ENCODE measurements at places on chromosomes 7 and 10.

GRCh38 chr10:60086421-60086820 is 180.1 kb upstream of the CCDC6 start:
- DNase-seq = no peak

GRCh38 chr10:70769121-70769520 is 16.1 kb downstream of the TBATA start:
- no peak for DNase-seq

GRCh38 chr7:130956417-130957136 is 222.6 kb upstream of the KLF14 start:
- no peak for DNase-seq

- no peak for DNase-seq
These were observed 50.3 kb downstream of the CSTF2T start for GRCh38 chr10:51649064-51649463.

DNA sequence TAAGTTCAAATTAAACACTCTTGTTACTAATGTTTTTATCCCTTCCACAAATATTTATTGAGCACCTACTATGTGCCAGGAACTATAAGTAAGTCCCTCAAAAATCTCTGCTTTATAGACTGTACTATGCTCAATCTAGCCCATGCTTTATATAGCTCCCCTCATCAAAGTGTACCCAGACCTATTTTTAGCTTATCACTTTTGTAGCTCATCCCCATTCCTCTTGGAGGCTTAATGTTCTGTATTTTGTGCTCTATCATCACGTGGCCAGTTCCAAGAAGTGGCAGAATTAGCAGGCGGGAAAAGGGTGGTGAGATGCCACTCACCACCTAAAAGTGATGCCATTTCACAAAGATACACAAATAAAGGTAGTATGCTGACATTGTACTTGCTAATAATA is 138.1 kb upstream of the BET1 start:
- no peak for DNase-seq

GRCh38 chr7:25750744-25751508 is 401.1 kb upstream of the NFE2L3 start:
- no peak for DNase-seq

DNA sequence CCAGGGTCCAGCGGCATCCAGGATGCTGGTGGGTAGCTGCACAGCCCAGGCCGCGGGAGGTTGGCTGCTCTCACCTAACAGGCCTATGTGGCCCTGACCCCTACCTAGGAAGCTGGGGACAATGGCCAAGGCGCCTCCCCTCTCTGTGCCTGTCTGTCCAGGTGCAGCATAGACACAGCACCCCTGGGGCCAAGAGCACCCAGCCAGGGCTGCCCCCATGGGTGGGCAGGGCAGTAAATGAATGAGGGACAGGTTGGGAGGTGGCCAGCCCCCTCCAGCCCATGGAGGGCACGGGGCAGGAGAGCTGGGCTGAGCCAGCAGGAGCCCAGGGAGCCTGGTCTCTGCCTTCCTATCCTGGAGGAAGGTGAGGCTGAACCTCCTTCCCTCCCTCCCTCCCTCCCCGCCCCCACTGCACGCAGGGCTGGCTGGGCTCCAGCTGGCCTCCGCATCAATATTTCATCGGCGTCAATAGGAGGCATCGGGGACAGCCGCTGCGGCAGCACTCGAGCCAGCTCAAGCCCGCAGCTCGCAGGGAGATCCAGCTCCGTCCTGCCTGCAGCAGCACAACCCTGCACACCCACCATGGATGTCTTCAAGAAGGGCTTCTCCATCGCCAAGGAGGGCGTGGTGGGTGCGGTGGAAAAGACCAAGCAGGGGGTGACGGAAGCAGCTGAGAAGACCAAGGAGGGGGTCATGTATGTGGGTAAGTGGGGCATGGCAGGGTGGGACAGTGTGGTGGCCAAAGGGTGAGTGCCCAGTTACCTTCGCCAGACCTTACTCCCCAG is at the start of gene SNCG:
TSS of gene SNCG (plus strand) at position 484 of the 785 bp plus-strand sequence. CDS start at position 583, 99 bp downstream.
- DNase-seq = no peak

GRCh38 chr7:76066716-76067503 is 19.0 kb downstream of the MDH2 start:
- no peak for DNase-seq

DNA sequence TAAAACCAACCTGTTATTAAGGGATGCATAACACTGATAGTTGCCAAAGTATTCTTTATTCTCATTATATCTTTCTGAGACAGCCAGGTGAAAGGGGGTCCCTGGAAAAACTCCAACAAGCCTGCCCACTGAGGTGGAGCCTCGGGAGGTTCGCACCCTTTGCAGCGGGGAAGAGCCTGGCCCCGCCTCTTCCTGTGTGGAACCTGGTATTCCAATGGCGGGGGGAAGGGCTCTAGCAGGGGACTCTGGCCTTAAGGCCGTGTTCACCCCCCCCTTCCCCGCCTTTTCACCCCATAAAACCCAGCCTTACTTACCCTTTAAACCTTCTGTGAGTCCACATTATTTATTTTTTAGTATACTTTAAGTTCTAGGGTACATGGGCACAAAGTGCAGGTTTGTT is 62.4 kb upstream of the PDK4 start:
- no peak for DNase-seq

GRCh38 chr10:35341521-35341920 is 5.2 kb downstream of the CCNY start:
- DNase-seq = no peak

- DNase-seq = peak; percentile 91
These were observed at the start of gene BMPR1A for GRCh38 chr10:86756511-86757112. Gene BMPR1A, plus strand, starts transcription at chr10:86756619. Its CDS starts 119,400 bp downstream, at chr10:86876019.

GRCh38 chr10:14952851-14953423 is 959 bp downstream of the DCLRE1C start:
- no peak for DNase-seq

DNA sequence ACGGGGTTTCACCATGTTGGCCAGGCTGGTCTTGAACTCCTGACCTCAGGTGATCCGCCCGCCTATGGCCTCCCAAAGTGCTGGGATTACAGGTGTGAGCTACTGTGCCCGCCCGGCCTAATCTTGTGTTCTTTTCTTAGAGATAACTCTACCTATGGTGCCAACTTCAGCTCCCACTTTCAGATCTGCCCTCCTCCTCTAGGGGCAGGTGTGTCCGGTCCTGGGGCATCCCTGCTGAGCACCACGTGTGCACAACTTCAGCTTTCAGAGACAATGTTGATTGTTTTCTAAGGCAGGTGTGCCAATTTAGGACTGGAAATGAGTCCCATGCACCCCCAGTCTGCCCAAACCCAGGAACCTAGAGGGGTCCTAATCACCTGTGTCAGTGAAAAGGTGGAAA is 18.5 kb upstream of the FXYD4 start:
- no peak for DNase-seq

- no peak for DNase-seq
These were observed 74.6 kb downstream of the ORC5 start for GRCh38 chr7:104133238-104133637.

DNA sequence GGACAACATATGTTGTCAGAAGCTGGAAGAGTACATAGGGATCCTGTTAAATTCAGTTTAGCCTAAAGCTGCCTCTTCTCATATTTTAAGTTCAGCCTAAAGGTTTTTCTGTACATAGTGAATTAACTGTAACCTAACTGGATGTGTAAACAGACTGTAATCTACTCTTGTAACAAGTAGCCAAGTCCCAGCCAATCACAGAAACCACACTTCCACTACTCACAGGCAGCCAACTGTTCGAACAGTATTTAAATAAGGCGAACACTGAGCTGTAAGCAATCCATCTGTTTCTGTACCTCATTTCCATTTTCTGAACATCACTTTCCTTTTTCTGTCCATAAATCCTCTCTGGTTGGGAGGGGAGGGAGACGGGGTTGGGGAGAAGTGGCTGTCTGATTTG is 15.0 kb upstream of the STN1 start:
- no peak for DNase-seq

DNA sequence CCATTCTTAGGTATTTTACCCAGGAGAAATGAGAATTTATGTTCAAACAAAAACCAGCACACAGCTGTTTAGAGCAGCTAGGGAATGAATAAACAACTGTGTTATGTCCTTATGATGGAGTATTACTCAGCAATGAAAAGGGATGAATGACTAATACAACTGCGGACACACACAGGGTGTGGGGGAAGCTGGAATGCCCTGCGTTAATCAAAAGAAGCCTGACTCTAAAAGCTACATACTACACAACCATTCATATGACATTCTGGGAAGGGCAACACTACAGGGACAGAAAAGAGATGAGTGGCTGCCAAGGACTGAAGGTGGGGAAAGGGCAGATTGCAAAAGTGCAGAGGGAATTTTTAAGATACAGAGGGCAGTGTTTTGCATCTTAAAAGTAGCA is 64.0 kb downstream of the DLG5 start:
- DNase-seq = no peak

GRCh38 chr10:49361735-49362568 is 33.9 kb downstream of the DRGX start:
- DNase-seq = no peak

GRCh38 chr10:36888925-36889573 is 236.3 kb upstream of the ANKRD30A start:
- no peak for DNase-seq

DNA sequence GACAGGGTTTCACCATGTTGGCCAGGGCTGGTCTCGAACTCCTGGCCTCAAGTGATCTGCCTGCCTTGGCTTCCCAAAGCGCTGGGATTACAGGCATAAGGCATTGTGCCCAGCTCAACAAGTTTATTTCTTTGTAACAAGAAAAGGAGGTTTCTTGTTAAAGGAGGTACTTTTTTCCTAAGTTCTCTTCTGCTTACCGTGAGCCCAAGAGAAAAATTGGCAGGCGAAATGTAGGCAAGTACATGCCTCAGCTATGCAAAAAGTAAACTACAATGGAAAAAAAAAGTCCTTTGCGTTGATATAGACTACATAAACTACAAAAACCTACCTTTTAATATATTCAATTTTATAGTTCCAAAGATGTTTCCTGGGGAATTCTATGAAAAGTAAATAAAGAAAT is 122.6 kb downstream of the DKK1 start:
- no peak for DNase-seq

- no peak for DNase-seq
These were observed 265.9 kb downstream of the ZEB1 start for GRCh38 chr10:31584876-31585275.

DNA sequence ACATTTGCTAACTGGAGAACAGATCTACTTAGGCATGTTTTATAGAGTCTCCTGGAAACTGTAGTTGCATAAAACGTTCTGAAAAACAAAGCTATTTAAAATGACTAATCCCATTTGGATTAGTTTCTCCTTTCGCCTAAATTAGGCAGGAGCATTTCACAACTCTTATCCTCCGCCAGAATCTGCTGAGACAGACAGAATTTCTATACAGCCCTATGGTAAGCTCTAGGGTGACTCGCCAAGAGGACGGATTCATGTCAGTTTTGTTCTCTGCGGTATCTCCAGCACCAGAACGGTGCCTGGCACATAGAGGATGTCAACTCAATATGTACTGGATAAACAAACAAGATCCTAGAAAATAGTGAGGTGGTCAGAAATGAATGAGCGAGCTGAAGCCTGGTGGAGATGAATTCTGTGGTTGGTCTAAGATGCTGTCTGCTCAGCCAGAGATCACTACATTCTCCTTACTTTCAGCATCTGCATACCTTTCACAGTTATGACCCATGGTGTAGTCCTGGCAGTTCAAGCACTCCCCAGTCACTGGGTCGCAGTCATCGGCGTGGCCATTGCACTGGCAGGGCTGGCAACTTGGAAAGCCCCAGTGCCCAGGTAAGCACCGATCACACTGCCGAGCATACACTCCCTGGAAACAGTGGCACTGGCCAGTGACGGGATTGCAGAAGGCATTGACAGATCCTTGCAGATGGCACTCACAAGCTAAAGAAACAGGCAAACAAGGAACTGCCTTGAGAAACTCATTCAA is 44.0 kb downstream of the LAMB1 start:
- DNase-seq = no peak

DNA sequence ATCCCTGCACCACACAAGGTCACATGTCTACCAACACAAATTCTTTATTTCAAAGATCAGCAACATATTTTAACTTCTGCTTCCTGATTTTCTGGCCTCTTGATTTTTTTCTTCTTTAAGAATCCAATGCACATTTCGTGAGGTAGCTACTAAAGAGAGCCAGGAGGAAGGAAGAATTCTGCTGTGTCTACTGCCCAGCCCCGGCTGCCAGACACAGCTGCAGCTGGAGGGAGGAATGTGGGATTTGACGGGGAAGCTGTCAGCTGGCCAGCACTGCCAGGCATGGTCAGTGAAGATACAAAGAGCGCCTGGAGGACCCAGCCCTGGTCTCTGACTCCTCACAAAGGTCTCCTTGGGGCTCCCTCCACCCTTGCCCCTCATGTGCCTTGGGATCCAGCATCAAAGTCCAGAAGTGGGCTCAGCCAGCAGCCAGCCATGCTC is 6.9 kb upstream of the AOC1 start:
- peak; percentile 63 for DNase-seq

- DNase-seq = no peak
These were observed 183.7 kb downstream of the ELMO1 start for GRCh38 chr7:37265006-37265405.

DNA sequence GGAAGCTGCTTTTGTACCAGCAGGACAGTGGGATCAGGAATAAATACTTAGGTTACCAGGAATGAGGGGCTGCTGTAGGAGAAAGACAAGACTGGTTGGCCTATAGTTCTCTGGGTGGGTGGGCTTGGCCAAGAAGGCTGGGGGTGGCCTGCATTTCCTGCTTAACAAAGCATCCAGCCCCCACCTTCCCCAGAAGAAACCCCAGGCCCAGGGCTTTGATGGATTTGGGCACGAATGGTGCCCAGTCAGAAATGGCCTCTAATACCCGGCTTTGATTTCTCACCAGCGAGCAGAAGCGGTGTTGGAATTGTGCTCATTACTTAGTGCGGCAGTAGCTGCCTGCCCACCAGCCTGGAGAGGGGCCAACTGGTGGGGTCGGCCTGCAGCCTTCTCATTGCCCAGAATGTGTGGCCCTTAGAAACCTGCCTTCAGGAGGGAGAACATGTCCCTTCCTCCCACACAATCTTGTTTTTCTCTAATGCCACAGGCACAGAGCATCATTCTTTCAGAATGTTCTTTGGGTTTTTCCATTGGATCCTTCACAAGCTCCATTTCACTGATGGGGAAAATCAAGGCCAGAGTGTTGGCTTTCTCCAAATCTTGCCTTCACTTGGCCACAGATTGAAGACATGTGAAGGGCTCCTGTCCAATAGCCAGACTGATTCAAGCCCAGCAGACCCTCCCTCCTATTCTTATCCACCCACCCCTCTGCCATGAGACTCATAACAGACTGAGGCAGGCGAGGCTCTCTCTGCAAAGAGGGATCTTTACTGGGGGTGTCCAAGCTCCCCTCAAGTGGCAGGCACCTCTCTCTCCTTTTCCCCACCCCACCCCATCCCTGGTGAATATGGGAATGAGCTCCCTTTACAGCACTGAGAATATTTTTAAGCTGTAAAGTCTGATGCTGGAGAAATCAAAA is 2.5 kb downstream of the UNC5B start:
- DNase-seq = no peak

- DNase-seq = no peak
These were observed 87.1 kb downstream of the DYNC1I1 start for GRCh38 chr7:95859429-95859828.

DNA sequence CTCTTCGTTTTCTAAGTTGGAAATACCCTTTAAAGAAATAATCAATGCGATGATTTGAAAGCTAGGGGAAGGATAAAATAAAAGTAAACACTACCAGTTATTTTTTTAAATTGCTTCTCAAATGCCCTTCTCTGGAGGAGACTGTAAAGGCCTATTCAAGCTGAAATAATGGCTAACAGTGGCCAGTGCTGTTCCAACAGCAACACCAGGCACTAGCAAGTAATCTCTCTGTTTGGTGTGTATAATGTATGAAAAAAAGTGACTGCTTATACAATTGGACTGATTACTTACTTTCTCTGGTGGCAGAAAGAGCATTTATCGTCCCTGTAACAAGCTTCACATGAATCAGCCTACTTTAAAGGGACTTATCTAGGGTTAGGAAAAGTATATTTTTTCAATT is 102.7 kb downstream of the CSTF2T start:
- DNase-seq = no peak
